ENCODE measurements at places on chromosomes 2 and 18.

- no peak for DNase-seq
Measured at GRCh38 chr2:16643099-16643498, 22.5 kb downstream of the CYRIA start.

GRCh38 chr2:20578895-20579825 lies 71.7 kb downstream of the HS1BP3 start:
- DNase-seq: no peak

GRCh38 chr2:63846487-63846886 lies 4.8 kb downstream of the UGP2 start:
- DNase-seq: peak; percentile 67

DNA sequence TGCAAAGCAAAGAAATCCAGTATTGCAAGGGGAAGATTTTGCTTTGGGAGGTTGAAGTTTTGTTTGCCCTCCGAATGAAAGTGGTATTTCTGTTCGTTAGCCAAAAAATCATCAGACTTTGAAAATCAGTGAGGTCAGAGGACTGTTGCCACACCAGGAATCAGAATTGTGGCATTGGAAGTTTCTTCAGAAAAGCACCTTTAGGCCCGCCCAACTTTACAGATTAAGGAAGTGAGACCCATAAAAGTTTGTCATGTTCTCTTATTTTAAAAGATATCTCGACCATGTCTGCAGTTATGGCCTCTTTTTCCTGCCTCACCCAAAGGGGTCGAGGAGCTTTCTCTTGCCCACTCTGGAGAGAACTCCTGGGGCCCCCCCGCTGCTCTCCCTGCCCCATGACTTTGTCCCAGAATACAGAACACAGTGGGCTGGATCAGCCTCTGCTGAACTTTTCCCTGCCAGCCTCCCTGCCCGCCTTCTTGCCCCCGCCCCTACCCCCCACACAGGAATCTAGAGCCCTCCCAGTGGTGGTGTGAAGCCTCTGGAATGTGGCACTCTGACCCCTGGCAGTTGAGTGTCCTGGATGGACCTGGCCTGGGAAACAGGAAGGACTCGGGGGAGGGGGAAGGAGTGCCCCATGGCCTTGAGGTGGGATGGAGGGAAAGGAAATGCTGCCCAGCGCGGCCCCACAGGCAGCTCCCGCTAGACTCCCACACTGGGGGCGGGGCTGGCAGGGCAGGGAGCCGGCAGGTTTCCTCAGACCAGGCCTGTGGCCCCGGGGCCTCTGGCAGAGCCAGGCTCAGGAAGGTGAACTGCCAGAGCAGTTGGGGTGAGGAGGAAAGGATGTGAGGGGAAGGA lies 25.3 kb downstream of the CRIM1 start:
- no peak for DNase-seq

DNA sequence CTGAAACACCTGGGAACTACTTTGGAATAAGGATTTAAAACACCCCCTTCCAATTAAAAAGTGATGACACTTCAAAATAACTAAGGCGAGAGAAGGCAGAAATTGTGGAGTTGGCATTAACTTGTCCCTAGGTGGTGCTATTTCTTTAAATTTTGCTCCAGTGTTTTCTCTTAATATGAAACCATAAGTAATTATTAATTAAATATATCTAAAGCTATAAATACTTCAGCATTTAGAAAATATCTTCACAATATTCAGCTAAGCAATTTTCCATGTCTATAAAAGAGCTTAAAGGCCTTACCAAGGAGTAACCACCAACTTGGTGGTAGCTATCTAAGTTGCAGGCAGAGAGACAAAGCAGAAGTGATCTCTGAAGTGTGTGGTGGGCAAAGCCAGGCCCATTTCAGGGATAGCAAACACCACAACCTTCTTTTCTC lies 186.8 kb upstream of the PGAP1 start:
- no peak for DNase-seq

DNA sequence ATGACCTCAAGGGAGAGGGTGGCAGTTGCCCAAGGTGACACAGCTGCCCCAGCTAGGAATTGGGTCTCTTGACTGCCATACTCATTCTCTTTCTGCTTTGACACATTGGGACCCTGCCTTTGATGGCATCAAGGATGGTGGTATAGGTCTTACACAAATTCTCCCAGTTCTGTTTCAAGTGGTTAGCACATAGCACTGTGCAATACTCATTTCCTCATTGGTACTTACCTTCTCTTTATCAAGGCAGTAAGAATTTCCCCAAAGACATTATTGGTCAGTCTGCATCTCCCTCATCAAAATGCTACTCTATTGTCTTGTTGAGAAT lies 35.9 kb upstream of the CCDC93 start:
- no peak for DNase-seq

GRCh38 chr2:197452754-197453122 lies 614 bp upstream of the COQ10B start:
- no peak for DNase-seq

- DNase-seq: no peak
Measured at GRCh38 chr2:212979799-212980198, 171.6 kb downstream of the IKZF2 start.

- no peak for DNase-seq
Measured at GRCh38 chr2:190947141-190947540, 66.5 kb downstream of the GLS start.

- no peak for DNase-seq
Measured at GRCh38 chr2:236536727-236537398, 32.8 kb upstream of the ACKR3 start.

DNA sequence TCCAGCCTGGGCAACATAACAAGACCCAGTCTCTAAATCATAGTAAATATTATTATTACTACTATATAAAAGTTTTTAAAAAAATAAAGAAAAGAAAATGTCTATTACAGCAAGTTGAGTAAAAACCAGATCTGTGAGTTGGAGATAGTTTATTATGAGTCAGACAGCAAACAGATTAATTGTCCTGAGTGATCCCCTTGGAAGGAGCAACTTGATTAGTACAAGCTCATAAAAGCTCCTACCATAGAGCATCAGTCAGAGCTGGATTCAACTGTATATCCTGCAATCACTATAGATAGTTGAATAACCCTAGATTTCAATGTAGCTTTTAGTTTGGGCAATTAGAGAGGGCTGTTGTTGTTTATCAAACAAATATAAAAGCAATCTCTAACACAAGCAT lies 84.1 kb downstream of the TRABD2A start:
- no peak for DNase-seq

GRCh38 chr2:235896061-235896460 lies 272.1 kb downstream of the GBX2 start:
- DNase-seq: no peak
